ENCODE measurements at places on chromosomes 13 and 19.
A peak's percentile ranks its signal among the peaks of the same experiment; 100 is the strongest.

GRCh38 chr13:98143157-98143553 is 261 bp downstream of the FARP1 start:
- no peak for DNase-seq

GRCh38 chr19:9936326-9937000 is at the start of gene OLFM2:
TSS of gene OLFM2 (minus strand) at chr19:9936515. CDS start at chr19:9936366, 149 bp downstream.
- DNase-seq = no peak

DNA sequence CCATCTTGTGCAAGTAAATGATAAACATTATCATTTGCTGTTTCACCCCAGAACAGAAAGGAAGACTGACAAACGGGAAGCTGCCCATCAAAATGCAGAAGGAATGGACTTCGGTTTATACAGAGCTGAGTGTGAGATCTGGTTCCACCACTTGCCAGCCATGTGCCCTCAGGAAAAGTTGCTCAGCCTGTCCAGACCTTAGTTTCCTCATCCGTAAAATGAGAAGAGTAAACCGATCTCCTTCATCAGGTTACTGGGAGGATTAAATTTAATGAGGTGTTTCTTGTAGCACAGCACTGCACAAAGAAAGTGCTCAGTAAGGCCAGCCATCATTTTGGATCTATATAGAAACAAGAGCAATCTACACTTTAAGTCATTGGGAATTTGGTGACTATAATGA is 36.7 kb upstream of the SERP2 start:
- no peak for DNase-seq

DNA sequence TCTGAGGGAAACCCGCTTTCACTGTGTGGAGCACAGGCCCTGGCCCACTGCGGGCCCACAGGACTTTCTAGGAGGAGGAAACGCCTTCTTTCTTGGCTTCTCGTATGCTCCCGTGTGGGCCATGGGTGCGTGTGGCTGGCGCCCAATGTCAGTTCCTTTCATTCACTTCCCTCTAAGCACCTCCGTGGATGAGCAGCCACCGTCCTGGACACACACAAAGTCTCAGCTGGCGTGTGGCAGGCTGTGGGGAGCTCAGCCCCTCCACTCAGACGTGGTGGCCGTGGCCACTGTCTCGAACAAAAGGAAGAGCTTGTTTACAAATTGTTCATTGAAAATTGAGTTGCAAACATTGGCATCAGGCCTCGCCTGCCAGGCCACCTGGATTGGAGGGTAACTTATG is 240.0 kb upstream of the SGCG start:
- DNase-seq = no peak

GRCh38 chr19:50358483-50359327 is 6.7 kb downstream of the NAPSA start:
- peak; percentile 69 for DNase-seq

GRCh38 chr19:16612636-16613035 is 15.4 kb downstream of the MED26 start:
- DNase-seq = no peak

DNA sequence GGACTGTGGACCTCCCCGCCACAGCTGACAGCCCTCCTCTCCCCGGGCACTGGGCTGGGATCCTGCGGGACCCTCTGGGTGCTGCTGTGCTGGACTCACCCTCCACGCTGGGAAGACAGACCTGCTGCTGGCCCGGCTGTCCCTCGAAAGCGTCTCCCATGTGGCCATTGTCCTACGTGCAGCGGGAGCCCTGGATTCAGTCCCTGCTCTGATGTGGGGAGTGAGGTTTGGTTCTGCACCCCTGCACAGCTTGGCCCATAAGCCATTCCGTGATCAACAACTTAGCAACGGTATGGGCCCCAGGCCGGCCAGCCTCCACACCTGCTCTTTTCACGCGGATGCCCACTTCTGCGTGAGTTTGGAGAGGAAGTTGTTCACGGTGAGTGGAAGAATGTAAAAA is 195.2 kb downstream of the TEX29 start:
- DNase-seq = no peak

GRCh38 chr13:98406427-98406826 is 170.5 kb downstream of the STK24 start:
- DNase-seq = no peak
